ENCODE measurements at places on chromosomes 1 and 21.

- no peak for DNase-seq
Observed at GRCh38 chr1:203778146-203778545, 13.2 kb downstream of the LAX1 start.

DNA sequence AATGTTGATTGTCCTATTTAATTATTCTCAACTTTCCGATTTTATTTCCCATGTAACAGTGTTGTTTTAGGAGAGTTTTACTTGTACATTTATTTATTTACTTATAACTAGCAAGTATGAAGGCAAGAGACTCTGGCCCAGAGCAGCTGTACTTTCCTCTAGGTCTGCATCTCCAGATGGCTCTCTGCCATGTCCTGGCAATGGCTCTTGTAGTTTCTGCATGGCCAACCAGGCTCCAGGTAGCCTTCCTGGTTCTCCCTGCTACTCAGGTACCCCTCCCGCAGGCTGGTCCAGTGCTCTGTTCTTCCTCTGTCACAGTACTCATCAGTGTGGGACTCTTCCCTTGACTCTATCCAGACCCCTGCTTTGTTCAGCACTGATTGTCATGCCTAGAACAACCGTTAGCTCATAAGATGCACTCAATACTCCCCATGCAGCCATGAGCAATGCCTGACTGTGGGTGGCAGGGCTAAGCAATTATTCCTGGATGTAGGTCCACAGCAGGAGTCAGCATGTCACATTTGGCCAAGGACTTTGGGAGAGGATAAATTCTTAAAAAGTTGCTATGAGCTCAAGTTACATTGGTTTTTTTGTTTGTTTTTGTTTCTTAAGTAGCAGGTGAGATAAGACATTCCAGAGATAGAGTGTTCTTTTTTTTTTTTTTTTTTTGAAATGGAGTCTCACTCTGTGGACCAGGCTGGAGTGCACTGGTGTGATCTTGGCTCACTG, 10.9 kb upstream of the IL20 start:
- no peak for DNase-seq

DNA sequence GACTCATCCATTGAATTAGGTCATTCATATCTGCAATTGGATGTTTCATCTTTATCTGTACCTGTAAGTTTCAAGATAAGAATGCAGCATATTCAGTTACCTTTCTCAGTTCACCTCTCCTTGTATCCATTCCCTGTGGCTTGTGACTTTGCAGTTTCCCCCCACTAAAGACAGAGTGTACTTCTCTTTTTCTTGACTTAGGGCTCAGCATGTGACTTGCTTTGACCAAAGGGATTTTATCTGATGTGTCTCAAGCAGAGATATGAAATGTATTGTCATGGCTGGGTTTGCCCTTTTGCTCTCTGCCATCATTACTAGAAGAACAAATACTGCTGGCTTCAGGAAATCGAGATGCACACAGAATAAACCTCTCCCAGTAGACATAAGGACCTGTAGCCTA, 754.8 kb downstream of the ADGRL2 start:
- no peak for DNase-seq

DNA sequence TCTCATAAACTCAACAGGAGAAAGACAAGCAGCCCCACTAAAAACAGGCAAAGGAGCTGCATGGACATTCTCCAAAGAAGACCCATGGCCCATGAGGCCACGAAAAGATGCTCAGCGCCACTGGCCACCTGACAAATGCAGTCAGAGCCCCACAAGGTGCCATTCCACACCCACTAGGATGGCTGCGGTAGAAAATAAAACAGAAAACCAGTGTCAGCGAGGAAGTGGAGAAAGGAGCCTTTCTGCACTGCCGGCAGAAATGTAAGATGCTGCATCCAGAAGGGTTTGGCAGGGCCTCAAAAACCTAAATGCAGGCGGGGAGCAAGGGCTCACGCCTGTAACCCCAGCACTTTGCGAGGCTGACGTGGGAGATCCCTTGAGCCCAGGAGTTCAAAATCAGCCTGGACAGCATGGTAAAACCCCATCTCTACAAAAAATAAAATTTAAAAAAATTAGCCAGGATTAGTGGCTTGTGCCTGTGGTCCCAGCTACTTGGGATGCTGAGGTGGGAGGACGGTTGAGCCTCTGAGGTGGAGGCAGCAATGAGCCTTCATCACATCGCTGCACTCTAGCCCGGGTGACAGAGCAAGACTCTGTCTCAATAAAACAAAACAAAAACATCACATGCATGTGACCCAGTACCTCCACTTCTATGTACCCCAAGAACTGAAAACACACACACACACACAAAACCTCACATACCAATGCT, 4.2 kb downstream of the WNT9A start:
- DNase-seq = no peak

DNA sequence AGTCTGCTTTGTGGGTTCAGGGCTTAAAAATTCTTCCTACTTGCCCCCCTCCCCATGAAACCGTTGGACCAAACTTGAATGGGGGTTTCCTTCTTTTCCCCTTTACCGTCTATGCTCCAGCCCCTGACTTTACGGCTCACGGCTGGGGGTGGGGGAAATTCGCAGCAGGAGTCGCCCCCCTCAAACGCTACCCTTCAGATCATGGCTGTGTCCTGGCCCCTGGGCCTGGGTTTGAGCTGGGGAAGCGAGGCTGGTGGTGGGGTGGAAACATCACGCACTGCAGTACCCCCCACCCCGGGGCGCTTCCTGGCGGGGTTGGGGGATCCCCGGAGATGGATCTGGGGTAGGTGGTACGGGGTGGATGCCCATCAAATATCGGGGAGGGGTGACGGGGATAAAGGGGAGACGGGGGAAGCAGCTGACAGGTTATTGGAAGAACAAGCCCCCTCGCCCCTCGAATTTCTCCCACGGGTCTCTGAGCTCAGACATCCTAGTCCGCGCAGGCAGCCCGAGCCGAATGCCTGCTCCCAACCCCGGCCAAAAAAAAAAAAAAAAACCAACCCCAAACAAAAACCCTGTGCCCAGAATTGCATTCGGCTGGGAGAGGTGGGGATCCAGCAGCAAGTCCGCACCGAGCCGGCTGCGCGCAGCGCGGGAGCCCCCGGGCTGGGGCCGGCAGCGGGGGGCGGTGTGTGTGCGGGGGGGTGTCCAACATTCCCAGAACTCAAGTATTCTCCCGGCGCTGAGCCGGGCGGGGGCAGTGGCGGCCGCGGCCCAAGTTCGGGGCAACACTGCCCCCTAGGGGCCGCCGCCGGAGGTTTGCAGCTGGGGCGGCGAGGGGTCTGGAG, 59.0 kb upstream of the ACOT11 start:
- DNase-seq = peak; percentile 48

DNA sequence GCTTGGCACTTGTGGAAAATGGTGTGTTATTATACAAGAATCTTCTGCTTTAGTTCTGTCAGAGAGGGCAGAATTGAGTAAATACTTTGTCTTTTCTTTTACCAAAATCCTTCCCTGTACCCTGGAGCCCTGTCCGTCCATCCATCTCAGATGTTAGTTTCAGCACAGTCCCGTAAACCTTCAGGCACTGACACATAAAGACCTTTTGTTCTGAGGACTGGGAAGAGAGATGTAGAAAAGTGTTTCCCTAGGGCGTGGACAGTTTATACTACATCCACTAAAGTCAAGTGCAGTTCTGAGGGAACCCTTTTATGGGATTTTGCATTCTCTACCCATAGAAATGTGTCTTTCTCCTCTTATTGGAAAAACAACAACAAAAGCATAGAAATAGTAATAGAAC, 162.4 kb downstream of the PDE4B start:
- no peak for DNase-seq

DNA sequence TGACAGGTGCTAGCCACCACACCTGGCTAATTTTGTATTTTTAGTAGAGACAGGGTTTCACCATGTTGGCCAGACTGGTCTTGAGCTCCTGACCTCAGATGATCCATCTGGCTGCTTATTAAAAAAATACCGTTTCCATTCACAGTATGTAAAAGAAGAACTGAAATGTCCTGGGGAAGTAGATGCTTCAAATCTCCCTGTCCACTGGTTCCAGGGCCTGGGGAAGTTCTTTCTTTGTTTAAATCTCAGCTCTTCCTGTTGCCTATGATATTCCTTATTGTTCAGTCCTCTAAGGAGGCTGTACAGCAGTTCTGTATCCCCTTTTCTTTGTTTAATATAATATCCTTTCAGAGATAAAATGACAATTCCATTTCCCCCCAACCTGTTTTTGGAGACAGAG, 47.4 kb downstream of the ZMYM1 start:
- DNase-seq = no peak

DNA sequence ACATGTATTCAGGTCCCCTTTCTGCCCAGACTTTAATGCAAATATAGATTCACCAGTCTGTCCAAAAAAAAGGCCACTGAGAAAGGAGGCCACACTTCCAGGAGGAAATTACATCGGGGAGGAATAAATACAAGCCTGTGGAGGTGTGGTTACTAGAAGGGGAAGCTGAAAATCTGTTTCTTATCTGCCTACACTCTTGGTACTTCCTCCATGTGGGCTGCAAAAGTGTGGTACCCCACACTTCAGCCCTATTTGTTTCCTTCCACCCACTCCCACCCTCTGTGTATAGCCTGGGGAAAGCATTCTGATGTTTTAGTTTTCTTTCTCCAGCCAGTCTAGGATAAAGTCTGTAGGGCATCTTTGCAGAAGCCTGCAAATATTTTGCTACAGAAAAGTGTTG, 38.4 kb downstream of the UTP25 start:
- no peak for DNase-seq

- no peak for DNase-seq
Observed at GRCh38 chr1:204544321-204544720, 28.1 kb downstream of the MDM4 start.

DNA sequence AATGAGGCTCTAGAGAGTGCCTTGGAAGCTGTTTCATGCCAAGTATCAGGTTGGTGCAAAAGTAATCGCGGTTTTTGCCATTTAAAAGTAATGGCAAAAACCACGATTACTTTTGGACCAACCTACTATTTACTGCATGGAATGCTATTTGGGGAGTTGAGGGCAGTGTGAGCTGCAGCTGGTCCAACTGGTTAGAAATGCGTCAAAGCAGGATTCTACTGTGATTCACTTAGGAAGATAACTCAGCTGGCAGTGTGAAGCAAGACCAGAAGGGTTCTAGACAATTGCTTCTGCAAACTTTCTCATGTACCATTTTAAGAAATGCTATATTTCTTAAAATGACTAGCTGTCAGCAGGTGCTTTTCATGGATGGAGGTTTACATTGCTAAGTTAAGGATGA, 21.2 kb upstream of the PLA2G2C start:
- DNase-seq = no peak

DNA sequence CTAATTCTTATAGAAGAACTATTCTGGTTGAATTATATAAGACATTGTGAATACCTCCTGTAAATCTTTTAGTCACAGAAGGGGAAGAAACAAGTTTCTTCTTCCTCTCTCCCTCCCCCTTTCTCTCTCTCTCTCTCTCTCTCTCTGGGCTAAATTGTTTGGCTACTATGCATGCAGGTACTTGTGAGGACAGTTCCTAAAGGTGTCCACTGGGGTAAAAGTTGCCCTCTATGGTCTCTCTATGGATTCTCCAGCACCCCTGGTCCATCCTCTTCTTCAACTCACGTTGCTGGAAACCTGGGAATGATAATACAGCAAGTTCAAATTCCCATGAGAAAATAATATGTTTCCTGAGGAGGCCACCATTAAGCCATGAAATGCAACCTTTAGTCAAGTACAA, 5.8 kb downstream of the OR6K3 start:
- no peak for DNase-seq

- DNase-seq = no peak
Observed at GRCh38 chr1:181312946-181313345, 170.4 kb upstream of the CACNA1E start.

GRCh38 chr1:192604979-192605620, 29.5 kb downstream of the RGS1 start:
- DNase-seq = no peak

DNA sequence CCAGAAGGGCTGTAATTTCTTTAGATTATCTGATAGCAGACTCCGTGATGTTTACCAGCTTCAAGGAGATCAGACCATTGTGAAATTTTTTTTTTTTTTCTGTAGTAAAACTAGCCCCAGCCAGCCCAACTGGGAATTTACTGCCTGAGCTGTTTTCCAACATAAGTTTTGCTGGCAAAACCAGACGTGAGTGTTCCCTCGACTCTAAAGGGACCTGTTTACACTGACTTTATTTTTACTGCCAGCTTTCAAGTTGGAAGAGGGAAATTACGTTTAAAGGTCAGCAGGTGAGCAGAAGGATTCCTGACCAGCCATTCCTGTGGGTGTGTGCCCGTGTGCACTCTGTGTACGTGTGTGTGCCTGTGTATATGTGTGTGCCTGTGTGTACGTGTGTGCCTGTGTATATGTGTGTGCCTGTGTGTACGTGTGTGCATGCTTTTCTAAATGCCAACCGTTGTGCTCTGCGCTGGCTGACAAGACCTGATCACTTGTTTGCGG, 374 bp downstream of the MAB21L3 start:
- DNase-seq = no peak

DNA sequence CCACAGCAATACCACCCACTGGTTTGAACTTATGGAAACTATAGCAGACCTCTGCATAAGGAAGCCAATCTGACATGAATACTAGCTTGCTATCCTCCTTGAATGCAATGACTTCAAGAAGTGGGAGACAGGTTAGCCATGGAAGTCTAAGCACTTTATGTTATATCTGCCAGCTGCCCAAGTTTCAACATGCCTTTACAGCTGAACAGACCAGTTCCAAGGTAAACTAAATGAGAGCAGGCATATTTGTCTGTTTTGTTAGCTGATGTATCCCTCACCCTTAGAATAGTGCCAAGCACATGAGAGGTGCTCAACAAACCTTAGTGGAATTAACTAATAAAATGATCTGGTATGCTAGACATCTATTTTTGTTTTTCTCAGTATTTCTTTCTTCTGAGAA, 65.1 kb downstream of the ALG14 start:
- no peak for DNase-seq

GRCh38 chr1:236508593-236509027, 15.2 kb upstream of the LGALS8 start:
- DNase-seq = no peak

- DNase-seq = no peak
Observed at GRCh38 chr1:225760531-225760930, 17.1 kb upstream of the SRP9 start.

GRCh38 chr1:21329209-21329844, 39.1 kb upstream of the ECE1 start:
- DNase-seq = no peak

- DNase-seq = no peak
Observed at GRCh38 chr1:174075245-174075692, 53.1 kb upstream of the RC3H1 start.

GRCh38 chr1:19771350-19771749, 28.4 kb downstream of the TMCO4 start:
- no peak for DNase-seq

DNA sequence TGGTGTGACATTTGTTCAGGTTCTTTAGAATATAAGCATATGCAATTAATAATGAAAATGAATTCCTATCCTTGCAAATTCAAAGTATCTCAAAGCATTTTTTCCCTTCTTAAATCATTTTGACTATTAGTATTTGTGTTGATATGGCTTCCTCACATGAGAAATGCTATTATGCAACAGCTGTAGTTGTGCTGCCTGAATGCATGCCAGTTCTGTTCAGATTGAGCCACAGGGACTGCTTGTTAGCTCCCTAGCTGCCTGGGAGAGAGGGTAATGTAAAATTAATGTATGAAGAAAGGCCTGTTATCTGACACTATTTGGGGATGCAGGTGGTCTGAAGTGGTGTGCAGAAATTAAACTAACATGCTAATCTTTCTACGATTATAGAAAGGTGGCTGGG, 45.5 kb downstream of the CACHD1 start:
- DNase-seq = no peak

- no peak for DNase-seq
Observed at GRCh38 chr1:6426972-6427350, 2.4 kb downstream of the ESPN start.

All from stimulated activated CD4-positive, alpha-beta T cell treated with anti-CD3 and anti-CD28 coated beads, TNF-alpha, amount 100 ng/mL, for 48 hours (primary cell).